ENCODE measurements at places on chromosomes 4 and X.

GRCh38 chr4:168923526-168924194, 86.4 kb downstream of the CBR4 start:
- peak; percentile 29 for DNase-seq

DNA sequence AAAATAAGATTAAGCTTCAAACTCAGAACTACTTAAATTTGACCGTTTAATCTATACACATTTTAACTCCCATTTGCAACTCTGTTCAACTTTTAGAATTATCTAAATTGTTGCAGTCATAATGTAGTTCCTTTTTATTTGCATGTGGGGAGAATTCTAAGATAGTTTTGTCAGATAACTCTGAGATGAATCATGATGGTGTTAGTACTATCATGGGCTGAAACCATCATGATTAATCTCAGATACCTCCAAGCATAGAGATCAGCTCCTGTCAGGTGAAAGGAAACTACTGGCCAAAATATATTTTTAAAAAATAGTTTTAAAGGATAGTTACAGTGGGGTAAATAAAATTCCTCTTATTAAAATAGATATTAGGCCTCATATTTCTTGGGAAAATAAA, 39.0 kb downstream of the FBXO8 start:
- no peak for DNase-seq

DNA sequence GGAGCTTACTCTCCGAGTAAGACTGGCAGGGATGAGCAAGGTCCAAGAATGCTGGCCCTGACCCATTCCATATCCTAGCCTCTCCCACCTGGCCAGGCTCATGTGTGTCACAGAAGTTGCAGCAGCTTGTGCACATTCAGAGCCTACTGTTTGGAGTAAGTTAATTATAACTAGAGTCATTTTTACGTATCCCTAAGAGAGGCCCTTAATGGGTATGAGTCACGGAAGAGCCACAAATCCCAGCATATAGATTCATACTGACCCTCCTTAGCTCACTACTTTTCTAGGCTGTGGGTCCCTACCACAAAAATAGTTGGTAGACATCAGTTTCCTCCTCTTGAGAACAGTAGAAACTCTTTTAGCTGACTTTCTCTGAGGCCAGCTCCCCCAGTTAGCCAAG, 118.3 kb upstream of the FRG1 start:
- no peak for DNase-seq

DNA sequence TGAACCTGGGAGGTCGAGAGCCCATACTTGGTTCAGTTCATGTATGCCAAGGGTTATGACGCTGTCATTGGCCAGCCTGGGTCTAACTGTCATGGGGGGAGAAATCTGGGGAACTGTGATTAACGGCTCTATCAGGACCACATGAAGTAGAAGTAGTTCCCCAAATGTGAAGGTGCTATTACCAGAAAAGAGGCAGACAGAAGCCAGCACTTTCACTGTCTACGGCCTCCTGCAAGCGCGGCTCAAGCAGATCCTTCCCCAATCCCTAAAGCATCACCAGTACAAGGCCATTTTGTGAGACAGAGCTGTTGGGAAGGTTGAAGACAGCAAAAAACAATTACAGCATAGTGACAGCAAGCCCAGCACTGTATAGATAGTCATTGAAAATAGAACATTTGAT, 37.5 kb downstream of the HOPX start:
- DNase-seq, result no peak

DNA sequence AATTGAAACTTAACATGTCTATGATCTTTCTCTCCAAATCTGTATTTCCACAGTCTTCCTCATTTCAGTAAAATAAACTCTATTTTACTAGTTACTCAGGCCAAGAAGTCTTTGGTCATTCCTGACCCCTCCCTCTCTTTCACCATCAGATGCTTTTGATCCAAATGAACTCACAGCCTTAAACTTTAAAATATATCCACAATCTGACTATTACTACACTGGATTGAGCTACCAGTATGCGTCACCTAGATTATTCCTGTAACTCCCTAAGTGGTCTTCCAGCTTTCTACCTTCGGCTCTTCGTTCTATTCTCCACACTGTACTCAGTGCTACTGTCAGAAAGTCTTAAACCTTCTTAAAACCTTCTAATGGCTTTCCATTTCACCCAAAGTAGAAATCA, 195.1 kb downstream of the FBXW7 start:
- no peak for DNase-seq

DNA sequence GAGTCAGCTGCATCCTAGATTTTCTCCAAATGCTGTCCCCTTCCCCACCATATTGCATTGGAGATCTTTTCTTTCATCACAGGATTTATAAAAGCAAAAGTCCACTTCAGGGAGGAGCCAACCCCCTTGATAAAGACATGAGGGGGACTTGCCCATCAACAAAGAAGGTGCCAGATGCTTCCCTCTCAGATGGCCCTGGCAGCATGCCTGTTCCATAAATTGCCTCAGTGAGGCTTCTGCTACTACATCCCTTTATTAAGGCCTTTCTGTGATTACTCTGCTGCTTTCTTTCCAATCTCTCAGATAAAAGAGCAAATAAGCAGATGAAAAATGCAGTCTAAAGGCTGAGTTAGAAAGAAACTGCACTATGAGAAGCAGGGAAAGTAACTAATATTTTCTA, 511.6 kb downstream of the PACRGL start:
- DNase-seq, result no peak

DNA sequence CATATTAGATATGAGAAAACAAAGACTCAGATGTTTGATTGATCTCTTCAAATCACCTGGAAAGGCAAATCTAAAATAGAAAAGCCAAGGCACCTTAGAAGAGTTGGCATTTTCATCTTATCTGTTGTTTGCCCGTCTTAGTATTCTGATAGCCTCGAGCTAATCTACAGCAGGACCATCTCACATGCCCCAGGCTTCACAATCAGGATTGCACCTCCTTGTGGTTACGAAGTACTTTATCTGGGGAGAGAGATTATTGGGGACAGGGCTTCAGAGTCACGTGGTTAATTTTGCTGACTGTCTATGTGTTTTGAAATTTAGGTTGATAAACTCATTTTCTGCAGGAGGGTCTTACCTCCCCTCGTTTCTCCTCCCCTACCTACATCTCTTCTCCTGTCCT, 313.1 kb upstream of the ANXA10 start:
- DNase-seq, result no peak

DNA sequence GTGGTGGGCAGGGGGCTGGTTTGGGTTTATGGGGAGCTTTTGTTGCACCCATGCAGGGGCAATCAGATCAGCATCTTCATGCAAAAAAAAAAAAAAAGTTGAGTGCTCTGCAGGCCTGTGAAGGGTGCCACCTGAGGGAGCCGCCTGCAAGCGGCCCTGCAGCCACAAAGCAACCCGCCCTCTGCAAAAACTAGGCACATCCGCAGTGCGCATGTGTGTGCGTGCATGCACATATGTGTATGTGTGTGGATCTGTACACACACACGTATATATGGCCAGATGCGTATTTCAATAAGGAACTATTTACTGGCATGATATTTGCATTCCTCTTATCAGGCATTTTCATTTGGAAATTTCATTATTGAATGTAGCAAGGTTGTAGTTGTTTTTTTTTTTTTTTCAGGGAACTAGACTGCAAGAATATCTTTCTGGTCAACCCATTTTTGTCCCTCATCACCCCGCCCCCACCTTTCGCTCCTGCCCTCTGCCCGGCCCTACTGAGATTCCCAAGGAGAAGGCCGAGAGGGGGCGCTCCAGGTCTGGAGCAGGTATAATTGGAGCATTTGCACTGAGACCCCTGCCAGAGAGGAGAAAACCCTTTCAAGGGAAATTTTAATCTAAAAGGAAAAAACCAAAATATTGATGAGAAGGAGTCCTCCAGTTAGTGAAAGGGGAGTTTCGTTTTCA, 18.1 kb downstream of the CCNQ start:
- DNase-seq, result no peak

GRCh38 chr4:112858751-112859150, 190.7 kb upstream of the ANK2 start:
- no peak for DNase-seq

GRCh38 chr4:2261110-2261852, 628 bp downstream of the MXD4 start:
- DNase-seq, result no peak

GRCh38 chrX:45621376-45622041, 420.8 kb upstream of the DIPK2B start:
- DNase-seq, result no peak

GRCh38 chr4:185183622-185184281, 20.0 kb downstream of the CFAP97 start:
- peak; percentile 50 for DNase-seq

- no peak for DNase-seq
These were observed 33.9 kb downstream of the CLCN5 start for GRCh38 chrX:49956313-49956712.

- DNase-seq, result no peak
These were observed 107.9 kb downstream of the PTTG2 start for GRCh38 chr4:38068107-38068506.

GRCh38 chrX:51876441-51876840, 17.0 kb upstream of the MAGED1 start:
- DNase-seq, result no peak

DNA sequence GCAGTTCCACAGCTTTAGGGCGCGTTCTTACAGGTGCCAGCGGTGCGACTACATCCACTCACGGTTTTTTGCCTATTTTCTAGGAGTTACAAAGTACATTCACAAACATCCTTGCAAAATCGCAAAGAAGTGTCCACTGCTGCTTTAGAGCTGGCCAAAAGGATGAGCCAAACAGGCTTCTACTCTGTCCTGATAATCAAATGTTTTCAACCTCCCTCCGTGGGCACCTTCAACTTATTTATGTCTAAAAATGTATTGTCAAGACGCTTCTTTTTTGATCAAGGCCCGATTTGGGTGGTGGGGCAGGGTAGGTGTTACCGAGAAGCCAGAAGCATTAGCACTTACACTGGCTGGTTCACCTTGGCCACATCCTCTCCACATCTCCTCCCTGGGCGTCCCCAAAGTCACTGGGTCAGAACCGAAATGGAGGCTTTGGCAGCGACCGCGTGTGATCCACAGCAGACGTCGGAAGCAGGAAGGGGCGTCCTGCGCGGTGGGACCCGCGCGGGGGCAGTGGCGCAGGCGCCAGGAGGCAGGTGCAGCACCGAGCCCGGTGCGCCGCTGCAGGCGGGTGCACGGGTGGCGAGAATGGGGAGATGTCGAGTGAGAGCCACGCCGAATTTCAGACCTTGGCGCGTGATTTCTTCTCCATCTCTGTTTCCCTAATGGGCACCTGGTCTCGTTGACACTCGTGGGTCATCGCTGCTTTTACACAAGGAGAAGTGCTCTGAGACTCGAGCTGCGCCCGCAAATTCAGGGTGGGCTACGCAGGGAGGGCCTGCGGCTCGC, 16.9 kb downstream of the NKX3-2 start:
- DNase-seq, result no peak

DNA sequence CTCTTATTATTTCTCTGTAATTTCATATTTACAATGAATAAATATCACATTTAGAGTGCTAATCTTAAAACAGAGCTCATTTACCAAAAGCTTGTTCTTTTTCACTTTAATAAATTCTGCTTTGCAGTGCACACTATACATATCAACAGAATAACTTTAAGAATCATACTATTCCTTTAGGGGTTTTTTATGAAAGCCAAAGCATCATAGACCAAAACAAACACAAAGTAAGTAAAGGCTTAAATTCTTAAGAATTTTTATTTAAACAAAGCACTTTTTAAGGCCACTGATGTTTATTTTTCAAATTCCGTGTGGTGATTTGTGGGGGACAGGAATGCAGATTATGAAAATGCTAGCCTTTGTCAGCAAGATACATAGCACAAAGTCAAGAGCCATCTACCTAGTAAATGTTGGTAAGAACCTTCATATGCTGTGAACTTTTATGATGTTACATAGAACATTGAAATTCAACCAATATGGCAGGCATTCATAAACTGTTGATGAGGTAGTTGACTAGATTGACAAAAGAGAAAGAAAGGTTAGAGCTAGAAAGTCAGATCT, 17.8 kb downstream of the TIGD2 start:
- no peak for DNase-seq

GRCh38 chr4:89829470-89830138, 7.4 kb downstream of the SNCA start:
- DNase-seq, result no peak

DNA sequence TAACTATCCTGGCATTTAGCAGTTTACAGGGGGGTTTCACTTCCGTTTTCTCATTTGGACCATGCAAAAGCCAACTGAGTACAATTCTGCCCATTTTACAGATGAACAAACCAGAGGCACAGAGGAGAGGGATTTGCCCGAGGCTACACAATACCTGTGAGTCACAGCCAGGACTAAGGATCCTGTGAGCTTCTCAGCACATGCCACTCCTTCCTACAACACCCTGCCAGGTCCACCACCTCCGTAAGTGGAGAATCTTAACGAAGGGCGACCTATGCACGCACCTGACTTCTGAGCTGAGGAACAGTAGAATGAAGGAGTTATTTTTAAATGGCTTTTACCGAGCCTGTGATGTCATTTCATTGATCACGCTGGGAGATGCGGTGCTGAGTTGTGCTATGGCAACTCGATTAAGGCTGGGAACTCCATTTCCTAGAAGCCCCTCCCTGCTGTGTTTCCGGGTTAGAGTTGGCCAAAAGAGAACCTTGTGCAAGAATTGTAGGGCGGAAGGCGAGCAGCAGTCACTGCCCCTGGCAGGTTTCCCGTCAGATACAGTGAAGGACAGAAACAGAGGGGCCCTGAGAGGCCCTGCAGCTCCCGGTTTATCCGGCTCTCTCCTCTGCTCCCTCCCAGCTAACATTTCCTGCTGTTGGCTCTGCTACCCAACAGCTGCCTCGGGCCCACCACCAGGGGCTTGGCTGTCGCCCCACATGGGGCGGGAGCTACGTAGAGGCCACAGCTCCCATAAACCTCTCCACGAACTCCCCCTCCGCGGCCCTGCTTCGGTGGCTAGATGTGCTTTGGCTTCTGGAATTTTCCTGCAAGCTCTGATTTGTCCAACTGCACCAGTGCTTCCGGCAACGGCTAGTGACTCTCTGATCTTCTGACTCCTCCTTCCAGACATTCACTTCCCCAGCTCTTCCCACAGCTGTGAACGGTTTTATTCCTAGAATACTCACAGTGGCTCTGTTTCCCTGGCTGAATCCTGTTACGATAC, 75.1 kb upstream of the USP9X start:
- DNase-seq, result peak; percentile 9

DNA sequence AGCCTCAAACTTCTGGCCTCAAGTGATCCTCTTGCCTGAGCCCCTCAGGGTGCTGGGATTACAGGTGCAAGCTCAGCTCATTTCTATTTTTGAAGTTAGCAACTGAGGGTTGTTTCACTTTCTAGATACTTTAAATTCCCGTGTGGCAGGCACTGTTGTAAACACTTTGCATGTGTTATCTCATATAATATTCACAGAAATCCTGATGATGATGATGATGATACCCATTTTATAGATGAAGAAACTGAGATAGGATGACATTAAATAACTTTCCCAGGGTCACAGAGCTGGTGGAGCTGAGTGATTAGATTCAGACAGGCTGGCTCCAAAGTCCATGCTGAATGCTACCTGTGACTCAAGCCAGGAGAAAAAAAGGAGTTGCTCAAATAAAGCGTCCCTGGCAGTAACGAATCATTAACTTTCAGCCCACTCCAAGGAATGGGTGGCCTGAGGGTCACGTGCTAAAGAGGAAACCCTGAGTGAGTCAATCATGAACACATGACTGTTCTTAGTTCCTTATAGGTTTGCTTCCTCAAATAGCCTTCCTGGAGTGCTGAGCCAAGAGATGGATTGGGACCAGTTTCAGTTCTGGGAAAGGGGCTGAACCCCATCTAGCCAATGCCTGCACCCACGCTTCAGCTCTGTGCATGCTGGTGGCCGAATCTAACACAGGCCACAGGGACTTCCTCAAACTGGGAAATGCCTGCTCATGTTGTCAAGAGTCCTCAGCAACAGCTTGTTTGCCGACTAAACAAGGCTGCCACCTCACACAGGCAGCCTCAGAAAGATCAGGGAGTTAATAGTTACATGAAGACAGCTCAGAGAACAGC, 52.8 kb downstream of the RBM47 start:
- DNase-seq, result no peak

- DNase-seq, result no peak
These were observed 11.4 kb upstream of the SORCS2 start for GRCh38 chr4:7180938-7181337.
